ENCODE measurements at places on chromosomes 2 and 18.

- DNase-seq = peak; percentile 3
Measured at GRCh38 chr18:42801706-42802105, 313.8 kb downstream of the RIT2 start.

DNA sequence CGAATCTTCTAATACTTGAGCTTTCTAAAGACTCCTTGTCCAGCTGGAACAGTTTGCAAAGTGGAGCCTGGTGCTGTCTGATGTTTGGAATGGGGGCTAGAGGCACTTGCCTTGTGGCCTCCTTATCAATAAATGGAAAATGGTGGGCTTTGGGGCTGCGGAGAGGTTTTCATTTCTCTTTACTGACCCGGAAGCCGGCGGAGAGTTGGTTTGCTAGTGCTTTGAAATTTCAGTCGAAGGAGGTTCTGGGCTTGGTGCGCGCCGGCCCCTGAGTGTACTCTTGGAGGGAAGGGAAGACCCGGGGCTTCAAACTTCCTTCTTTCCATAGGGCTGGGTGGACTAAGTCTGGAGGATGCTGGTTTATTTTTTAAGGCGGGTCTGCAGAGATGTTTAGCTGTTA lies 714 bp downstream of the RPIA start:
- DNase-seq = no peak

DNA sequence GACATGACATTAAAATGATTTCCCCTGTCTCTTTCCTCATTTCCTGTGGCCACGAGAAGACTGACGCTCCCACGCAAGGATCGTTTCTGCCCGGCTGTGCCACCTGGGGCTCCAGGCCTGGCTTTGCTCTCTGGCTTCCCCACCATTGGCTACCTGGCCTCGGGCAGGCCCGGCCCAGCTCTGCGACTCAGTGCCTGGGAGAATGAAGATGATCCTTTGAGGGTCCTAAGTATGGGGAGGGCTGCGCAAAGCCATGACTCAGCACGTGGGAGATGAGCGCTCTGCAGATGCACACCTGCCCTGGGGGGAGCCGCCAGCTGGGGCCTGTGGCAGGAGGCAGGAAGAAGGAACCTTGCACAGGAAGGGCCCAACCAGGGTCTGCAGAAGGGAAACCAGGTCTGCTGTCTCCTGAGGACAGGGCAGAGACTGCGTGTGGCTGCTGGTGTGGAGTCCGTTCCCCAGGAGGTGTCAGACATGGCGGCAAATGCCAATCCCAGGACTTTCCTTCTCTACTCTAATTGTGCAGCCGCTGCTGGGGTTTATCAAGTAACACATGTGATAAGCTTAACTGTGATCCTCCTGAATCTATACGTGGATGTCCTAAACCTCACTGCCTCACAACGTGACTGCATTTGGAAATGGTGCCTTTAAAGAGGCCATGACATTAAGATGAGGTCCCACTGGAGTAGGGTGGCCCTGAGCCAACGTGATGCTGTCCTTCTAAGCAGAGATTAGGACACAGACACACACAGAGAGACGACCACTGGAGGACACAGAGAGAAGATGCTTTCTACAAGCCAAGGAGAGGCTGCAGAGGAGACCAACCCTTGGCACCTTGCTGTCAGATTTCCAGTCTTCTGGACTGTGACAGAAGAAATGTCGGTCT lies 32.9 kb downstream of the MBP start:
- no peak for DNase-seq

- no peak for DNase-seq
Measured at GRCh38 chr2:147351784-147352183, 493.0 kb upstream of the ACVR2A start.

DNA sequence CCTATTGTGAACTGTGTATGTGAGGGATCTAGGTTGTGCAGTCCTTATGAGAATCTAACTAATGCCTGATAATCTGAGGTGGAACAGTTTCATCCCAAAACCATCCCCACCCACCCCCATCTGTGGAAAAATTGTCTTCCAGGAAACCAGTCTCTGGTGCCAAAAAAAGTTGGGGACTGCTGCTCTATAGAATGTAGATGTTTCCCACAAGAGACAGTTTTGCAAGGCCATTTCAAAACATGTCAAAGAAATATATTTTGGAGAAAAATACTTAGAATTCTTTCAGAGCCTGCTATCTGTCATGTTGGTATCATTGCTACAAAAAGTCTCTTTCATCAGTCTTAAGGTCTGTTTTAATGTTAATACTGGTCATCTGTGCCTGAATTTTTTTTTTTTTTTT lies 4.1 kb upstream of the SLC39A10 start:
- no peak for DNase-seq

DNA sequence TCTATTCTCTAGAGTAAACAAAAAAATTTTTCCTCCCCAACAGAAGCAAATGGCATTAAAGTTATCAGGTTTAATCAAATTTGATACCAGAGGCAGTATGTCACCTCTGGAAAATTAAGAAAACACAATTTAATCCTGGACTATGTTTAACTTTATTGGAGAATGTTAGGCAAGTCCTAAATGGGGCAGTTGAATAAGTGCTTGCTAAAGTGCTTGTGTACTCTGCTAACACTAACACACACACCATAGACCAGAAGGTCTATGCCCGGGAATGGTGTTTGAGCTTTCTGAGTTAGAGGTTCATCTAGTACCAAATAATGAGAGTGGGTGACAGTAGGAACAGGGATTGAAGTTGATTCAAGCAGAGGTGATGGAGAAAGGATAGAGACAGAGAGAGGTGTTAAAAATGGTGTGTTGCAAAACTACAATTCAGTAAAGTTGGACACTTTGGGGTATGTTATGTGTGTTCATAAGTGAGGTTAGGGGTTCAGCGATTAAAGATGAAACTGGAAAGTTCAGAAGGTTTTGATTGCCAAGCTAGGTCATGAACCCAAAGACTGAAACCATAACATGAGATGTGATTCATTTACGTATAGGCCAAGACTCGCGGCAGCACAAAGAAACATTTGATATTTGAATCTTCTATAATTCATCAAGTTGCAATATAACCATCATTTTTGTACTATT lies 40.5 kb upstream of the PEX13 start:
- no peak for DNase-seq

GRCh38 chr2:219570194-219570923 lies 980 bp downstream of the OBSL1 start:
- no peak for DNase-seq

DNA sequence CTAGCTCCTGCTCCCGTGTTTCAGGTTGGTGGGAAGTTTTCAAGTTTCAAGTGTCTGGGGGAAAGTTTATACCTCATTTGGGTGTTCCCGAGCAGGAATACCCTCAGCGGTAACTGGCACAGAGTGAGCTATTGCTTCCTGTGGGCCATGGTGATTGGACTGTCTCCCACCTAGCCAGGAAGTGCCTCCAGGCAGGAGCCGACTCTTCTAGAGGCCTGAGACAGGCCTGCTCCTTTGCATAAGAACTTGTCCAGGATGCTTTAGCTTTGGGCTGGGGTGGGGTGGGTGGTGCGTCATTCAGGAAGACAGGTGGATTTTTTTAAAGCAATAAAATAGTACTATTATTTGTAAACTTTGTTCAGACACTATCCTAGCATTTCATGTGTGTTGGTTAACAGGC lies 23.5 kb upstream of the DNMT3A start:
- no peak for DNase-seq

- DNase-seq = no peak
Measured at GRCh38 chr2:84904151-84904550, 1.3 kb upstream of the TMSB10 start.

DNA sequence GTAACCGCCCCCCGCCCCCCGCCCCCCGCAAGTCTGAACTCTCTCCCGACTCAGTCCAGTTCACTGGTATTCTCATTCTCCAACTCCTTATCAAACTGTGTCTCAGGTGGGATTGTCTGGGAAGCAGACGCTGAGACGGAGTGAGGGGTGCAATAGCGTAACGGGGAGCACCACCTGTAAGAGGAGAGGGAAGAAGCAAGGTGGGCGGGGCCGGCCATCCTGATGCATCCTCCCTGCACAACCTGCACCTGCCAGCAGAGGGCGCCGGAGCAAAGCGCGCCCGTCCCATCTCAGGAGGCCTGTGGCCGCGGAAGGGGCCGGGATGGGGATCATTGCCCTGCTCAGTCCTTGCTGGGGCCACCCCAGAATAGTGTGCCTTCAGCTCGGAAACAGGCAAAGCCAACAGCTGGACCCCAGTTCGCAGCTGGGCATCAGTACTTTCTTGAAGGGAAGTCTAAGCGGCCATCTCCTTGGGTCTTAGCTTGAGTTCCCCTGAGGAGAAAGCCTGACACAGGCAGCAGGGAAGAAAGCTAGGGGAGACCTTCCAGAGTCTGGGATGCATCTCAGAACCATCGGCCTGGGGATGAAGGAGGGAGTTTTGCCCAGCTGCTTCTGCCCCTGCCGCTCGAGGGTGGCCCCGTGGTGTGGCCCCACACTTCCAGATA lies 208.0 kb downstream of the TFCP2L1 start:
- DNase-seq = no peak

DNA sequence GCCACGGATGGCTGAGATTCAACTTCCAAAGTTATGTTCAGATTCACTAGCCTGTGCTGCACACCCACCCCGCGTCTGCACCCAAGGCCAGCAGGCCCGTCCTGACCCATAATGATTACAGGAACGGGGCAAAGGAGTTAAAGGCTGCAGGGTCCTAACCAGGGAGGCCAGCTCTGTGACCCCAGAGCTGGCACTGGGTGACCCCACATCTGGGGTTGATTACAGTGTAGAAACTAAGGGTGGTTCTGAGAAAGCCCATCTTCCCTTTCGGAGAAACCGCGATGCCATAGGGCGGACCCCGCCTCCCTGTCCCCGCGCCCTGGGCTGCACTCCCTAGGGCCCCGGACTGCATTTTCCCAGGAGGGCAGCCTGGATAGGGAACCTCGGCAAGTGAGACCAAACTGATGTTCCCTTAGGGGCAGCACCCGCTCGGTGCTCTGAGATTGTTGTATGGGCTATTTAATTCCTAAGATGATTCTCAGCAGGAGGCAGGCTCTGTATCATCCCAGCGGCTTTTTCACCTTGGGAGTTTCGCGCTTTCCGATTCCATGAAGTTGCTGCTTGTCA lies 2.2 kb upstream of the GPR148 start:
- no peak for DNase-seq

GRCh38 chr18:4597301-4597700 lies 142.2 kb upstream of the DLGAP1 start:
- no peak for DNase-seq

DNA sequence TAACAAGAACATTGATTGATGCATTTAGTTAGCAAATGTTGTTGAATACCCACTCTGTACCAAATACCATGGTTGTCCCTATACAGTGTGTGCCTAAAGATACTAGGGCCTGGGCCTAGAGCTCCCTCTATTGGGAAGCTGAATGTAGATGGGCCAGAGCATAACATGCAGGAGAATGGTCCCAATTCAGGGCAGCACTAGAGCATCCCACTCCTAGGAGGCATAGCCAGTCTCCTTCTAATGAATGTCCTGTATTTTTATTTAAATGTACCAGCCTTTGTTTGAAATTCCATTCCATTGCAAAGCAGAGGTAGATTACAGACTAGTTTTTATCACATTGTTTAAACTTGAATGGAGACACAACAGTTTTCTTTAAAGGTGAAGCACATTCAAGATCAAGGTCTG lies 90.6 kb downstream of the FEZ2 start:
- peak; percentile 47 for DNase-seq

GRCh38 chr2:219643788-219644398 lies 16.5 kb downstream of the SLC4A3 start:
- DNase-seq = no peak

- DNase-seq = no peak
Measured at GRCh38 chr2:118459426-118459825, 371.2 kb downstream of the INSIG2 start.

GRCh38 chr2:64972426-64972825 lies 16.8 kb upstream of the SLC1A4 start:
- DNase-seq = no peak

- no peak for DNase-seq
Measured at GRCh38 chr2:172072706-172073105, 12.6 kb upstream of the DLX1 start.

- no peak for DNase-seq
Measured at GRCh38 chr2:127355407-127356008, 32.3 kb downstream of the MAP3K2 start.

DNA sequence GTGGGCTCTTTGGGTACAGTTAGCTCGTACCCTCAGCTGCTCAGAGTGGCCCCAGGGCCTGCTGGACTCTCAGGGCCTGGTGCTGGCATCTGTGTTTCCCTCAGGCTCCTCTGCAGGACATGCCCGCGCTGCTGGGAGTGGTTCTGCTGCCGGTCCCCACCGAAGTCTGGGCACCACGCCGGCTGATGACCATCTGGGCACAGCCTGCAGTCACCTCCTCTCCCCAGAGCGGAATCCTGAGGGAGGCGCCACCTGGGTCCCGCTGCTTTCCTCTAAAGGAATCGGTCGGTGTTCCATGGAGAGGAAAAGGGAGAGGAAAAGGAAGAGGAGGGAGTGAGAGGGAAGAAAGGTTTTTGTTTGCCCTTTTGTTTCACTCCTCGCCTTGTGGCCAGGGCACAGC lies 43.6 kb downstream of the MC2R start:
- no peak for DNase-seq

DNA sequence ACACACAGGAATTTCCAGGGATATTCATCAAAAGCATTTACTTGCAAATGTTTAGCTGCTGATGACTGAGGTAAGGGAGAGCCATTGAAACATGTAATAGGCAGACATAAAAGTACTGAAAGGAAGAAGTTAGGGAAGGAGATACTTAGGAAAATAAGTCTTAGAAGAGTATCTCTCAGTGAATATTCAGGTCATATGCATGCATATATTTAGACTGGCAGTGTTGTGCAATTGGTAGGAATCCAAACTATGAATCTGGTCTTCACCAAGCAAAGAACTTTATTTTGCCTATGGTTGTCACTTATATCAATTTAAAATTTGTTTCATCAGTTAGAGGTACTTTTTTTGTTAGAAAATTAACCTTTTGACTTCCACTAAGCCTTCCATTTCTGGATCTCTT lies 1490.7 kb downstream of the SUCLG1 start:
- DNase-seq = no peak

- peak; percentile 15 for DNase-seq
Measured at GRCh38 chr18:34223164-34223892, 1.4 kb downstream of the NOL4 start.

- DNase-seq = no peak
Measured at GRCh38 chr2:27441226-27441926, 805 bp upstream of the KRTCAP3 start.

GRCh38 chr2:209322041-209322440 lies 101.8 kb upstream of the MAP2 start:
- DNase-seq = no peak

GRCh38 chr2:186855216-186855615 lies 6.2 kb upstream of the ZSWIM2 start:
- DNase-seq = no peak

GRCh38 chr2:203987959-203988358 lies 51.4 kb downstream of the ICOS start:
- no peak for DNase-seq

- no peak for DNase-seq
Measured at GRCh38 chr2:179936654-179937053, 70.4 kb downstream of the CWC22 start.
